Smooth muscle cell of trachea (primary cell): ENCODE measurements at places on chromosomes 4 and X. TPM values are rescaled to one million over a fixed set of nuclear protein-coding genes. Genes with fewer than 3 reads are reported as not detected.

PPP4R3C gene
- not detected in 2 replicates for total RNA-seq

LIMCH1 gene
- 0.83 and 0.87 TPM in 2 replicates for total RNA-seq

TREX2 gene
- total RNA-seq = 1.7 and 3.8 TPM in 2 replicates

ZCCHC4 gene
- 12.2 and 16.9 TPM in 2 replicates for total RNA-seq

TMSB15C gene
- 2.5 and 3.8 TPM in 2 replicates for total RNA-seq

SHISA3 gene
- 0.17 and 0.73 TPM in 2 replicates for total RNA-seq

OPN1MW gene
- total RNA-seq = not detected in 2 replicates

BMP3 gene
- total RNA-seq = under 0.01 and 0.17 TPM in 2 replicates

LRAT gene
- under 0.01 and 0.15 TPM in 2 replicates for total RNA-seq

FSTL5 gene
- under 0.01 TPM in 2 replicates for total RNA-seq

PCDH10 gene
- 0.83 and 1.6 TPM in 2 replicates for total RNA-seq

PARM1 gene
- total RNA-seq = 0.17 TPM in 1 of 2 replicates, not detected in the other
